ENCODE measurements at places on chromosomes 12 and 14.

DNA sequence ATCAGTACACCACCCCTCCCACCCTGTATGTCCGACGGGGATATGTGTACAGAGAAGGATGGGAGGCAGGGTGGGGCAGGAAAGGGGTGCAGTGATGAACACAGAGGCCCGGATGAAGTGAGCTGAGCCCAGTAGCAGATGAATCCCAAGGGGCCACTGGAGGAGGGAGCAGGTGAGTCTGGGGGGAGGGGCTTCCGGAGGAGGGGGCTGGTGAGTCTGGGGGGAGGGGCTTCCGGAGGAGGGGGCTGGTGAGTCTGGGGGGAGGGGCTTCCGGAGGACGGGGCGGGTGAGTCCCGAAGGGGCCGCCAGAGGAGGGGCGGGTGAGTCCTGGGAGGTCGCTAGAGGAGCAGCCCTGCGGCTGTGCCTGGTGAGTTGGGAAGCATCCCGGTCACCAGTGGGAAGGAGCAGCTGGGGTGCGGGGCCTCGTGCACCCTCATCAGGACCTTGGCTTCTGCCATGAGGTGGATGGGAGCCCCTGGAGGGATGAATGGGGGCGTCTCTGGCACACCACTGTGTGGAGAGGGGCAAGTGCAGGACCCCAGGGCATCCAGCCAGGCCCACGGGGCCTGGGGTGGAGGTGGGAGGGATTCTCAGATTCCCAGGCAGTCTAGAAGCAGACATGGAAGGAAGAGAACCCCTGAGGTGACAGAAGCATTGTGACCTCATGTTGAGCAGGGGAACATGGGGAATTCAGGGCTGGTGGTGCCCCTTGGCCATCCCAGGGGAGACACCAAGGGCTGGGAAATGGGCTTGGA, 14.0 kb downstream of the BEGAIN start:
- H3K27ac ChIP-seq: no peak overlapping the region
- H3K4me1 ChIP-seq: peaks cover 9% of the 10 kb centered on the region
- DNase-seq: no peak
- H3K27me3 ChIP-seq: peaks cover 19% of the 10 kb centered on the region
- H3K4me3 ChIP-seq: peak overlapping the region; percentile 57

- peaks cover 28% of the 10 kb centered on the region for H3K36me3 ChIP-seq
- no peak overlapping the region for H3K4me3 ChIP-seq
- H3K27ac ChIP-seq: no peak overlapping the region
- H3K27me3 ChIP-seq: no peaks in the 10 kb centered on the region
- DNase-seq: no peak
These were observed 113.9 kb downstream of the AEBP2 start for GRCh38 chr12:19553175-19553574.

GRCh38 chr12:69059465-69060457, 126.8 kb upstream of the CPM start:
- no peaks in the 10 kb centered on the region for H3K36me3 ChIP-seq
- H3K4me1 ChIP-seq: no peaks in the 10 kb centered on the region
- H3K27ac ChIP-seq: no peak overlapping the region
- H3K4me3 ChIP-seq: no peak overlapping the region
- no peak for DNase-seq

GRCh38 chr14:50967103-50967502, 22.8 kb upstream of the PYGL start:
- no peaks in the 10 kb centered on the region for H3K4me1 ChIP-seq
- no peak overlapping the region for H3K27ac ChIP-seq
- H3K27me3 ChIP-seq: peaks cover 10% of the 10 kb centered on the region
- H3K36me3 ChIP-seq: no peaks in the 10 kb centered on the region
- no peak for DNase-seq
- H3K4me3 ChIP-seq: no peak overlapping the region

DNA sequence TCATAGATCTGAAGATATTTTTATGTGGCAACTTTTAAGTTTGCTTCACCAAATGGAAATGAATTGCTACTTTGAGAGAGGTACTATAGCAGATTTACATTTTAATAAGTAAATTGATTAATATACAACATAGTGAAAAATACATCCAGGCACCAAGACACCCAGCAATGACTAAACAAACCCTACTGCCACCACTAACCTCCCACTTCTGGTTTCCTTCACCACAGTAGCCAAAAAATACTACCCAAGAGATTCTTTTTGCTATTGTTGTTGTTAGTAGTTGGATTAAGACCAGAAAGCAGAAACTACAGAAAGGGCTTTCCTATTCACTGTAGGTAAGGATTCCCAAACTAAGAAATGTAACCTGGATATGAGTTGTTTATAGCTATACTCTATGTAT, 54.1 kb downstream of the COCH start:
- no peak overlapping the region for H3K27ac ChIP-seq
- no peak overlapping the region for H3K4me3 ChIP-seq
- H3K27me3 ChIP-seq: no peaks in the 10 kb centered on the region
- DNase-seq: no peak

DNA sequence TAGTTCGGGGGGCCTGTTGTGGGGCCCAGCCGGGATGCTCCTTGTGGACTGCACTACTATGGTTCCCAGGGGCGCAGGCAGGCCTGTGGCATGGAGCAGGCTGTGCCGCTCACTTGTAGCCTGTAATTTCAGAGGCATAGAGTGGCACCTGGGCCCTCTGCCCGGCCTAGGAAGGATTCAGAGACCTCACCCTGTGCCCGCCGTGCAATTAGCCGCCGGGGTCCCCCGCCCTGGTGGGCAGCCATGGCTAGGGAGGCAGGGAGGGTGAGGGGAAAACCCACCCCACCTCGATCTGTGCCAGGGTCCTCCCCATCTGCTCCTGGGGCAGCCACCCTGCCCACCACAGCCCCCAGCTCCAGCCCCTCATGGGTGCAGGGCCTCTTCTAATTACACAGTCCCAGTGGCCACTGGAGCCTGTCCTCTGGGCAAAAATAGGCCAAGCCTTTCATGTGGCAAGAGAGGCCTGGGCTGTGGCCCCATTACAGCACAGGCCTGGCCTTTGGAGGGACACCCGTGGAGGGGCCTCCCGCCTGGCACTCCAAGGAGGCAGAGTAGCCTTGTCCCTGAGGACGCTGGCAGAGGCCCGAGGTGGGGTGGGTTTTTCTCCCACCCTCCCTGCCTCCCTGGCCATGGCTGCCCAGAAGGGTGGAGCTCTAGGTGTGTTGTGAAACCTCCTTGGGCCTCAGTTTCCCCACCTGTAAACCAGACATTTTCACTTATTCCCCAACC, 5.3 kb upstream of the TMEM119 start:
- H3K4me3 ChIP-seq: no peak overlapping the region
- DNase-seq: no peak
- H3K27ac ChIP-seq: no peak overlapping the region
- no peaks in the 10 kb centered on the region for H3K36me3 ChIP-seq
- H3K27me3 ChIP-seq: peaks cover 2% of the 10 kb centered on the region
